ENCODE measurements at places on chromosomes 1 and 21. TPM values are rescaled to one million over a fixed set of nuclear protein-coding genes. Genes with fewer than 3 reads are reported as not detected.
A peak's percentile ranks its signal among the peaks of the same experiment; 100 is the strongest.

GRCh38 chr1:57157818-57158603, 192.2 kb upstream of the C8B start:
- no peak overlapping the region for H3K4me3 ChIP-seq
- no peak overlapping the region for H3K27ac ChIP-seq
- no peak for DNase-seq

- H3K27me3 ChIP-seq: no peaks in the 10 kb centered on the region
- H3K4me1 ChIP-seq: peaks cover 7% of the 10 kb centered on the region
- no peaks in the 10 kb centered on the region for H3K36me3 ChIP-seq
- peak; percentile 56 for DNase-seq
Measured at GRCh38 chr1:224333309-224333926, 3.4 kb upstream of the NVL start.

DNA sequence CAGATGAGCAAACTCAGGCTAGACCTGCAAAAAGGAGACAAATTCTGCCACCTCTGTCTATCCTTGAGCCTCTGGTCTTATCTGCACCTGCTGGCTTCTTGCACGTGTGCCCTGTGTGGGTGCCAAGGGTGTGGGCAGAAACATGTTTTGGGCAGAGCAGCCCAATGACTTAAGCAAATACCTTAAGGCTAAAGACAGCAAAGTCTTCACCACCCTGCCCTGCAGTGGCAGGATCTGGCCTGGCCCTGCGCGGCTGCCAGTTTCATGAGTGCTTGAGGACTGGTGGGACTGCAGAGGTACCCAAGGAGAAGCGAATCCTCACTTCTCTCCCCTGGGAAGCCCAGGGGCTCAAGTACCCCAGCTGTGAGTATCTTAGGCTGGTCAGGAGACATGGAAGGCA, 3.8 kb upstream of the SLC26A9 start:
- no peaks in the 10 kb centered on the region for H3K36me3 ChIP-seq
- H3K4me1 ChIP-seq: no peaks in the 10 kb centered on the region
- DNase-seq: no peak
- no peak overlapping the region for H3K4me3 ChIP-seq

DNA sequence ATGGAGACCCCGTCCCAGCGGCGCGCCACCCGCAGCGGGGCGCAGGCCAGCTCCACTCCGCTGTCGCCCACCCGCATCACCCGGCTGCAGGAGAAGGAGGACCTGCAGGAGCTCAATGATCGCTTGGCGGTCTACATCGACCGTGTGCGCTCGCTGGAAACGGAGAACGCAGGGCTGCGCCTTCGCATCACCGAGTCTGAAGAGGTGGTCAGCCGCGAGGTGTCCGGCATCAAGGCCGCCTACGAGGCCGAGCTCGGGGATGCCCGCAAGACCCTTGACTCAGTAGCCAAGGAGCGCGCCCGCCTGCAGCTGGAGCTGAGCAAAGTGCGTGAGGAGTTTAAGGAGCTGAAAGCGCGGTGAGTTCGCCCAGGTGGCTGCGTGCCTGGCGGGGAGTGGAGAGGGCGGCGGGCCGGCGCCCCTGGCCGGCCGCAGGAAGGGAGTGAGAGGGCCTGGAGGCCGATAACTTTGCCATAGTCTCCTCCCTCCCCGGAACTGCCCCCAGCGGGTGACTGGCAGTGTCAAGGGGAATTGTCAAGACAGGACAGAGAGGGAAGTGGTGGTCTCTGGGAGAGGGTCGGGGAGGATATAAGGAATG, 505 bp downstream of the LMNA start:
- no peaks in the 10 kb centered on the region for H3K36me3 ChIP-seq
- peak overlapping the region; percentile 94 for H3K4me3 ChIP-seq
- no peak for DNase-seq

- H3K4me3 ChIP-seq: no peak overlapping the region
- H3K27ac ChIP-seq: peak overlapping the region; percentile 37
- DNase-seq: peak; percentile 36
Measured at GRCh38 chr1:50610563-50610962, 187.3 kb upstream of the DMRTA2 start.

DNA sequence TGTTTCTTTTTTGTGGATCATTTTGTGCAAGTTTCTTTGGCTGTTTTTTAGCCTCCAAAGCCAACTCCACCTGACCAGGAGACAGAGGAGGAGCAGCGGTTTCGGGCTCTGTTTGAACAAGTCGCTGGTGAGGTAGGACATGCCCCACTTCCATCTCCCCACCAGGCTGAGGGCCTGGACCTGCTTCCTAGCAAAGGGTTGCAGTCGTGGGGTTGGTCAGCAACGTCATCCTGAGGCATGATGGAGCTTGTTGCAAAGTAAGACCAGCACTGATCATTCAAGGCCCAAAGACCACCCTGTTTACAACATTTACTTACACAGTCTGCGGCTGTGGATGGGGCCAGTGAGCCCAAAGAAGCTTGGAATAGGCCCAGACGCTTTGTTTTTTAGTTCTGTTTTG, 40.3 kb downstream of the CAPN9 start:
- no peak overlapping the region for H3K4me3 ChIP-seq
- H3K36me3 ChIP-seq: no peaks in the 10 kb centered on the region
- no peak for DNase-seq
- H3K27me3 ChIP-seq: no peaks in the 10 kb centered on the region
- H3K27ac ChIP-seq: no peak overlapping the region
- H3K4me1 ChIP-seq: no peaks in the 10 kb centered on the region

PAX7 gene
- total RNA-seq: not detected

PPIH gene
- total RNA-seq: 75.3 TPM

DNA sequence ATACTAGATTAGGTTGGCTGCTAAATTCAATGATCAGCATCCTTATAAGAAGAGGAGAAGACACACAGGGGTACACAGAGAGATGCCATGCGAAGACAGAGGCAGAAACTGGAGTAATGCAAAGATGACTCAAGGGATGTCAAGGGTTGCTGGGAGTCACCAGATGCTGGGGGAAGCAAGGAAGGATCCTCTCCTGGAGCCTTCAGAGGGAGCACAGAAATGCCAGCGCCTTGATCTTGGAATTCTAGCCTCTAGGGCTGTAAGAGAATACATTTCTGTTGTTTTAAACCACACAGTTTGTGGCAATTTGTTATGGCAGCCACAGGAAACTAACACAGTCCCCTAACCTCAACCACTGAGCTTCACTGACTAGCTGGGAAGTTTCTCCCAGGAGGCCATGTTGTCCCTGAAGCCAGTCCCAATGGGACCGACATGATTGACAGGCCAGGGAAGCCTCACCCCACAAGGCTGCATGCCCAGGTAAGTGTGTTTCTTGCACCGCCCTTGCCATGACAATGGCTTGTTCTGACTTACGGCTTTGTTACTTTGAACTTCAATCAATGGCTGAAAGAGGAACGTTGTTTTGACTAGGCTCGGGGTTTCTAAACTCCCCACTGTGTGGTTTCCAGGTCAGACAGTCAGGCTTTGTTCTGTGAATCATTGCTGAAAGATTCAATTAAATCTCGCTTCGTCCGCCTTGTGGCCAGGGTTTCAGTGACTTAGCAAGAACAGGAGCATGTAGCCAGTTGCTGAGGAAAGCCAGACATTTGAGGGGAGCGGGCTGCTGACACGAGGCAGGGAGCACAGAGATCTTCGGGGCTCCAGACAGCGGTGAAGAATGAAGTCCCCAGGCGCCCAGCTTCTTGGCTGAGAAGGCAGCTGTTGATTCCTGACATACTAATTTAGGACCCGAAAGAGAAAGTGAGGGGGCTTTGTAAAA, 62.3 kb downstream of the RUNX1 start:
- H3K36me3 ChIP-seq: no peaks in the 10 kb centered on the region
- no peak overlapping the region for H3K27ac ChIP-seq
- peak; percentile 72 for DNase-seq
- no peaks in the 10 kb centered on the region for H3K27me3 ChIP-seq
- peaks cover 27% of the 10 kb centered on the region for H3K4me1 ChIP-seq

DMRTA2 gene
- not detected for total RNA-seq

DNA sequence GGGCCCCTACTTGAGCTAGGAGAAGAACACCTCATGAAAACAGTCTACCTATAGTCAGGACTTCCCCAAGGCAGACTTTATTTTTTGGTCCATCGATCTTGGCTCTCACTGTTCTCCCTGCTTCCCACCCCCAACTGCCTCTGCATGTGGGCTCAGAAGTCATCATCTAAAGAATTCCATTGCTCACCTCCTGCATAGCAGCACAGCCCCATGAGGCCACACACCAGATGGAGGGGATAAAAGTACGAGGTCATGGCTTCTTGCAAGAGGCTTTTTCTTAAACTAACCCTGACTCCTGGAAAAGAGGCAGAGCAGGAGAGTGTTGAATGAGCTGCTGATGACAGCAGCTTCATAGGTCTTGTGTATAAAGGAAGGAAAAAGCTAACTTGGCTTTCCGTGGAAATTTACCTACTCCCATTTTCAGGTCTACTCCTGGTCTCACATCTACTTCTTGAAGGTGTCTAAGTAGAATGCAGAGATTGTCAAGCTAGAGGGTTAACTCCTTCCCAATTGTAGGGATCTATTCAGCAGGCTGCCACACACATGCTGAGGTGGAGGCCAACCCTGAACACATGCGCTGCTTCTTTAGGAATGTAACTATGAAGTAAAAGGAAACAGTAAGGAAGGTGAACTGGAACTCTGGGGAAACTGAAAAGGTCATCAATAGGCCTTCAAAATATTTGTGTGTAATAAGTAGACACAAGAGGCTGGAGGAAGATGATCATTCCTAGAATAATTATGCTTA, 18.7 kb downstream of the WNT2B start:
- no peak overlapping the region for H3K27ac ChIP-seq
- no peak overlapping the region for H3K4me3 ChIP-seq
- H3K36me3 ChIP-seq: no peaks in the 10 kb centered on the region
- H3K4me1 ChIP-seq: no peaks in the 10 kb centered on the region

ZBTB17 gene
- 51.0 TPM for total RNA-seq

DNA sequence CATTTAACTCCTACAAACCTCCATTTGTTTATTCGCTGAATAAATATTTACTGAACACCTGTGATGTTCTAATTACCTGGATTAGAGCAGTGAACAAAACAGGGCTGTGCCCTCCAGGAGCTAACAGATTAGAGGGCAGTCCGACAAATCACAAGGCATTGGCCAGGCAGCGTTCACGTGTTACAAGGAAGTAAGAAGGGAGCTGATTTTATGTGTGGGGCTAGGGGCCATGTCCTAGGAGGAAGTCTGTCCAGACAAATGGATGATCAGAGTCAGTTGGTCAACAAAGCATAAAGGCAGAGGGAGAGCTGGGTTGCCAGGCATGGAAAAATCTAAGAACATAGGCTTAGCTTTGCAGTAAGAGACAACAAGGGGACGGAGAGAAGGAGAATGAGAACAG, 57.3 kb upstream of the BACE2 start:
- DNase-seq: no peak
- no peaks in the 10 kb centered on the region for H3K27me3 ChIP-seq
- no peaks in the 10 kb centered on the region for H3K4me1 ChIP-seq
- no peak overlapping the region for H3K4me3 ChIP-seq
- no peaks in the 10 kb centered on the region for H3K36me3 ChIP-seq

POU2F1 gene
- total RNA-seq: 21.1 TPM

Measured in GM12878 (cell line).